ENCODE measurements at places on chromosomes 7 and 10.

DNA sequence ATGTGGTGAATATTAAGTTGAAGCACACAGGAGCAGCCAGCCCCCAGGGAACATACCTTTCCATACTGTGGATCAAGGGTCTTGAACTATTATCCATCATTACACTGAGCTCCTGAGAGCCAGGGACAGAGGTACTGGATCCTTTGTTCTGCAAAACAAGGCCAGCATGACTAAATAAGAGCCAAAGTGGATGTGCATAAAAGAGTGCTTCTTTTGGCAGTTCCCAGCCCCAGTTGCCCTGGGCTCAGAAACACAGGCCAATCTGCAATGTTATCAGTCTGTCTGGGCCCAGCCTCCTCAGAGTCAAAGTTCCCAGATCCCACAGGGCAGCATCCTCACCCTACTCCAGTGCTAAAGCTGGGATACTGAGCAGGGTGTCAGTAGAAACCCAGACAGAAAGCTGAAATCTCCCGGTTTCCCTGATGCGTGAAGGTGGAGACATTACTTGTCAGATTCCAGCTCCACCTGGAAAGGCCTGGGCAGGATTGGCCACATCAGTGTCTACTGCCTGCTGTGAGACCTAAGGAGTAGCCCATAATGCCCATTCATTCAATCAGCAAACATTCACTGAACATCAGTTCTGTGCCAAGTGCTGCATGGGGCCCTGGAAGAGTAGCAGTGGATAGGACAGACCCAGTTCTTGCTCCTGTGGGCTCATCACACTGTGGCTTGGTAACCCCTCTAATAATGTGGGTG lies 342.7 kb downstream of the CXCL12 start:
- no peak for DNase-seq

- no peak for DNase-seq
Observed at GRCh38 chr7:138472292-138473079, 12.4 kb downstream of the TRIM24 start.

GRCh38 chr10:624605-625332 lies 64.7 kb downstream of the DIP2C start:
- DNase-seq: peak; percentile 57

DNA sequence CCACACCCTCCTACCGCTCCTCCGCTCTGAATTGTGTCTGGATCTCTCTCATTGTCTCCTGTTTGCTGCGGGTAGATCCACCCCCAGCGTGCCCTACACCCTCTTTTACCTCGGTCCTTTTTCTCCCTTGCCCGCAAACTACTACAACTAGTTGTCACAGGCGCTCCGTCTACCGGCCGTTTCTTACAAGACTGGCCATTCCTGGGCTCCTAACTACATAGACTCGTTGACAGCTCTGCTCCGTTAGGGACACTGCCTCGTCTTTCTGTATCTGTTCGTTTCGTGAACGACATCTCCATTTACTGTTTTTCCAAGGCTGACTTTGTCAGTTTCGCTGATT lies 786 bp downstream of the TAF3 start:
- DNase-seq: no peak

DNA sequence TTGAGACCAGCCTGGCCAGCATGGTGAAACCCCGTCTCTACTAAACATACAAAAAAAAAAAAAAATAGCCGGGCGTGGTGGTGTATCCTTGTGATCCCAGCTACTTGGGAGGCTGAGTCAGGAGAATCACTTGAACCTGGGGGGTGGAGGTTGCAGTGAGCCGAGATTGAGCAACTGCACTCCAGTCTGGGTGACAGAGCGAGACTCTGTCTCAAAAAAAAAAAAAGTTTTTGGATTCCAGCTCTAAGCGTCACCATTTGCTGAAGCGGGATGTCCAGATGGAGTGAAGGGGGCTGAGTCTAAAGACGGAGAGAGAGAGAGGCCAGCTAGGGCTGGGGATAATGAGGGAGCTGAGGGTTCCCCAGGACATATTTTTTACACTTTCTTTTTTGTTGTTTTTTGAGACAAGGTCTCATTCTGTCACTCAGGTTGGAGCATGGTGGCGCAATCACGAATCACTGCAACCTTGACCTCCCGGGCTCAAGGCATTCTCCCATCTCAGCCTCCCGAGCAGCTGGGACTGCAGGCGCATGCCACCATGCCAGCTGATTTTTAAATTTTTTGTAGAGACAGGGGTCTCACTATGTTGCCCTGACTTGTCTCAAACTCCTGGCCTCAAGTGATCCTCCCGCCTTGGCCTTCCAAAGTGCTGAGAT lies 9.4 kb upstream of the HK1 start:
- no peak for DNase-seq
